ENCODE measurements at places on chromosomes 7 and 10.

- no peak for DNase-seq
Observed at GRCh38 chr7:50599385-50599784, 34.2 kb upstream of the DDC start.

DNA sequence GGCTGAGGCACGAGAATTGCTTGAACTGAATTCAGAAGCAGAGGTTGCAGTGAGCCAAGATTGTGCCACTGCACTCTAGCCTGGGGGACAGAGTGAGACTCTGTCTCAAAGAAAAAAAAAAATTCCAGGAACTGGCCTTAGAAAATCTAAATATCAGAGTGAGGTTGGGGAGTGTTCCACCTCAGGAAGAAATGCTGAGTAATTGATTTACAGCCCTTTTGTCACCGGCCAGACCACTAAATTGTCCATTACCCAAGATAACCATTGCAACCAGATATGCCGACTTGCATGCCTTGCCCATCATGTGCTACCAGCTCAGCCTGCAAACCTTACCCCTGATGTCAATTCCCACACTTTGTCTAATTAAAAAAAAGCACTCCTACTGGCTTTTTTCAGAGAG is 42.4 kb downstream of the CRCP start:
- DNase-seq: no peak

DNA sequence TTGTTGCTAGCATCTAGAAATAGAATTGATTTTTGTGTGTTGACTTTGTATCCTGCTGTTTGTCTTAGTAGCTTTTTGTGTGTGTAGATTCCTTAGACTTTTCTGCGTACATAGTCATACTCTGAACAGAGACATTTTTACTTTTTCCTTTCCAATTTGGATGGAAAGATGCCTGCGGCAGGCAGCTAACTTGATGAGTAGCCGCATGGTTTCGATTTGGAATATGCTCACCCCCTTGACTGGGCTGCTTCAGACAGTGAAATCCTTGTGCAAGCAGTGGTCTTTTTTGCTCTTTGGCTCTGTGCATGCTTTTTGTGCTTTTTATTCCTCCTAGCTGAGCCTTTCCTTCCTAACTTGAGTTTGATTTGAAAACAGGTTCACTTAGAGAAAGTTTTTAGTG is 71.8 kb downstream of the HHEX start:
- no peak for DNase-seq

GRCh38 chr7:69681181-69681580 is 82.9 kb downstream of the AUTS2 start:
- no peak for DNase-seq

- DNase-seq: no peak
Observed at GRCh38 chr7:82410461-82410860, 33.1 kb downstream of the CACNA2D1 start.

DNA sequence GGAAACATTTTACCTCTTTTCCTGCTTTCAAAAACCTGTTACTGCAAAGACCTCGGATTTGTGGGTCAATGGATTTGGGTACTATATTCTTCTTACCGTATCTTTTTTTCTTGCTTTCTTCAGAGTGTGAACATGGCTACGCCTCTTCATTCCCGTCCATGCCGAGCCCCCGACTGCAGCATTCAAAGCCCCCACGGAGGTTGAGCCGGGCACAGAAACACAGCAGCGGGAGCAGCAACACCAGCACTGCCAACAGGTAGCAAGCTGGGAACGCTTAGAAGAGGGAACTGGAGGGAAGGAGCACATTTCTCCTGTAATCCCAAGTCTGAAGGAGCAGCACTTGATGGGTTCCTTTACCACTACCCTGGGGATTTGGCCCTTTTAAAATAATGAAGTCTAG is 20.7 kb downstream of the MXI1 start:
- DNase-seq: no peak

All from stimulated activated CD8-positive, alpha-beta memory T cell treated with anti-CD3 and anti-CD28 coated beads, Interleukin-4, amount 100 ng/mL, for 1 hour (primary cell).